Stimulated activated CD4-positive, alpha-beta T cell treated with anti-CD3 and anti-CD28 coated beads, Interleukin-12 subunit alpha, Interleukin-12 subunit beta, amount 100 ng/mL, for 24 hours (primary cell): ENCODE measurements at places on chromosomes 2 and 18.

GRCh38 chr18:55353806-55354205 lies 234.2 kb downstream of the TCF4 start:
- DNase-seq: no peak

DNA sequence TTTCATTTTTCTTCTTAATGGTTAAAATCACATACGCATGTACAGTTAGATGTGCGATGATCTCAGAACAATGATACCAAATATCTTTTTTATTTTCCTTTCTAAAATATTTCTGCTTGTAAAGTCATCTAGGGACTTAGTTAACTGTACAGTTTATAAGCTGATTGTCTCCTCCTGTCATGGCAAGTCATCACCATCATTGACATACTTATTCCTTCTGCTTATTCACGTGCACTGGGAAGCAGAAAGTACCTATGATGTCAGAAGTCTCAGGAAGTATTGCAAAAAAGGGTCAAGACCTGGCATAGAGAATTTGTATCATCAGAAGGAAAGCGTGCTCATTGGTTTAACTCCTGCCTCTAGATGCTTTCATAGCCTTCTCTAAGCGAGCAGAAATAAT lies 154.2 kb downstream of the DSC3 start:
- DNase-seq: no peak

GRCh38 chr2:169509298-169509885 lies at the start of gene KLHL41:
KLHL41 (plus strand) TSS chr2:169509702; CDS start chr2:169509779, 77 bp downstream.
- no peak for DNase-seq

GRCh38 chr2:25250331-25251070 lies 82.1 kb upstream of the POMC start:
- DNase-seq: no peak

DNA sequence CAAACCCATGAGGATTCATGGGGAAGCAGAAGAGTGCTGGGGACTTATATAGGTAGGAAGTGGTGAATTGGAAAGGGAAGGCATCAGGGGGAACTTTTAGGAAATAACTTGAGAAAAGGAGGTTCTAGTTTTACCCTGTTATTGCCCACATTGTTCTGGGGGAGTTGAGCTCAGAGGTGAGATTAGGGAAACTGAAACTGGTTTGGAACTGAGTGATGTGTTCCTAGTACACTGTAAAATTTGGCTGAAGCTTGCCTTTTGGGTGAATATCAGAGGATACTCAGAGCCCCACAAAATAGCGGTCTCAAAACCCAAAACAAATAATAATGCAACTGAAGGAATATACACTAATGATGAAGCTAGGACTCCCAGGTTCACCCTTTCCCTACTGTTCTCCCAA lies 39.6 kb upstream of the APOB start:
- no peak for DNase-seq

- no peak for DNase-seq
Measured at GRCh38 chr18:34990597-34990996, 50.6 kb upstream of the MAPRE2 start.

- DNase-seq: no peak
Measured at GRCh38 chr2:206353685-206354084, 79.2 kb downstream of the ZDBF2 start.
